ENCODE measurements at places on chromosomes 6 and 20. TPM values are rescaled to one million over a fixed set of nuclear protein-coding genes. Genes with fewer than 3 reads are reported as not detected.

- no peak for DNase-seq
Measured at GRCh38 chr20:50919567-50919966, 11.7 kb downstream of the ADNP start.

DNA sequence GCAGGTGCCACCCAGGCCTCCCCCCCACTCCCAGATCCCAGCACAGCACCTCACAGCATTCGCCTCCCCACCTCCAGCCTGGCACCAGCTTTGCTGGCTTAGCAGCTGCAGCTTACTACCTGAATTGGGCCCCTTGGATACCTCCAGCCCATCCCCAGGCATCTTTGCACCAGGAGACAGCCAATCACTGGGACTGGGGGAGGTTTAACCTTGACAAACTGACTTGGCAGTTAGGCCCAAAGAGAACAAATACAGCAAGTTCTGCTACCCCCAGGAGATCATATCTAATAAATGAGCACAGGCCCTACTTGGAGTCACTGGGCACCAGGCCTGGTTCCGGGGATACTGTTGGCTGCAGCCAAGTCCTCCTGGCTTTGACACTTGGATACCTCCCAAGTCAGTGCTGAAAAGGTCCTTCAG, 8.8 kb downstream of the PDRG1 start:
- peak; percentile 76 for DNase-seq

The SF3B5 gene
- 125 TPM for total RNA-seq

The PNPLA1 gene
- not detected for total RNA-seq

The C2 gene
- 5.8 TPM for total RNA-seq

- no peak for DNase-seq
Measured at GRCh38 chr6:105459049-105459448, 56.2 kb upstream of the PREP start.

- peak; percentile 71 for DNase-seq
Measured at GRCh38 chr20:40551125-40551530, 137.9 kb downstream of the MAFB start.

The GPLD1 gene
- total RNA-seq = 1.1 TPM

GRCh38 chr6:21459641-21460040, 133.9 kb upstream of the SOX4 start:
- DNase-seq = no peak

- peak; percentile 49 for DNase-seq
Measured at GRCh38 chr6:3929281-3929798, 80.2 kb downstream of the FAM50B start.

DNA sequence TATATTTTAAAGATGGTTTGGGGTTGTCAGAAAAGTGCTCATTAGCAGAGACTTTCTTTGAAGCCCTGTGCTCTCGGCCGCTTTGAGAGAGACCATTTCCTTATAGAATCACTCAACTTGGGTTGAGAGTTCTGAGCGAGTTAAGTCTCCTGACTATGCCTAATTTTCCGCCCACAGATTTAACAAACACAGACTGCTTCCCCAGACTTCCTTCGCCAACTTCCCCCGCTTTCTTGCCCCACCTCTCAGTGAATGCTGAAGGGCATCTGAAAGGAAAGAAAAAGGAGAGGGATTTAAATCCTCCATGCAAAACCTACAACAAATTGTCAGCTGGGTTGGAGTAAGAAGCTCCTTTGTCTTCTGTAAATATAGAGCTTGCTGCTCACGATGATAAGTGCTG, 224.0 kb downstream of the EYA2 start:
- DNase-seq = no peak

- DNase-seq = no peak
Measured at GRCh38 chr6:1667012-1667804, 57.5 kb downstream of the FOXC1 start.

DNA sequence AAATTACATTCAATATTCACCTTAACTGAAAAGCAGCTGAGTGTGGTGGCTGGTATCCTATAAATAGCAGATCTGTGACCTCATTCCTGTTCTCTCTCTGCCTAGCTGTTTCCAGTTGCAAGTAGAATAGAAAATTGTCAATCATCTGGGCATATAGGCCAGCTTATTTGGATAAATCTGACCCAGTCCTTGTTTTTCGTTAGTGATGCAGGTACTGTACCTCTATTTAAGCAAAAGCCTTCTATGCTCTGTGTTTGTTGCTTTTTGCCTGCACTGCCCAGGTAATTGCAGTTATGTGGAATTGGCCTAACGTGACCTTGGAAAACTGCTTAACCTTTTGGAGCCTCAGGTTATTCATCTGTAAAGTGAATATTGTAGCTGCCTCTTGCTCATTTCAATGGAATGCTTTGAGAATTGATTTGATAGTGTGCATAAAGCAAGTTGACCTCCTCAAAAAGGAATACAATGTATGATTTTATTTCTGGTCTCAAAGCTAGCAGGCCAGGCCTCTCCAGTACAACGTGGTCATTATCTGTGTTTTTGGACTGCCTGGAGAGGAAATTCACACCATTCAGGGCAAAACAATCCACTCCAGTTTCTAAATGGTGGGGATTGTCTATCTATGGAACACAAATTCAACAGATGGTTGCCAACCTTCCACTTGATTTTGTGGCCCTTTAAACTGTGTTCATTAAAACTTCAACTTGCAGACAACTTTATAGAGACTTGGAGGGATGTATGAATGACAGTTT, 508.7 kb upstream of the CITED2 start:
- DNase-seq = no peak

GRCh38 chr20:51365670-51366069, 176.8 kb downstream of the NFATC2 start:
- DNase-seq = no peak
